ENCODE measurements at places on chromosomes 13 and 19.

DNA sequence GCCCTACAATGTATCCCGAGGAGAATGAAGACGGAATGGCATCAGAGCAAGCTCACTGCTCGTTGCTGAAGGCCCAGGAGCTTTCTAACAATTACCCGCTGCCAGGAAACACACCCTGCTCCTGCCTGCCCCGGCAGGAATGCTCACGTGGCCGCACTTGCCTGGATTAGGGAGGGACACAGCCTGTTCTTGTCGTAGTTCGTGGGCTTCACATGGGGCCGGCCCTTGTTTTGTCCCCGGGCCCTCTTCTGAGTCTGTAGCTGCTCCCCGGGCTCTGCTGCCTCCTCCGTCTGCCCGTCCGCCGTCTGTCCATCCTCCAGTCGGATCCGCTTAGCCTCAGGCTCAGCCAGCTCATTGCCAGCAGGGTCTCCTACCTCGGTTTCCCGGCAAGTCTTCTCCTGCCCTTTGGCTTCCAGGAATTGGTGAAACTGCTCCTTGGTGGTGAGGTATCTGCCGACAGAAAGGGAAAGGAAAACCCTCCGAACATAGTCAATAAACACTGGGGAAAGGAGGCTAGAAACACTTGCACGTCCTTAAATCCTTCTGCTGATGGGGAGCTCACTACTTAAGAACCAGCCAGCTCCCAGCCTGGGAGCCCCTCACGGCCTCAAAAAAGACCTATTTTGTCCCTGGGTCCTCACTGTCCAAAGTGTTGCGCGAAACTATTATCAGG, 941 bp downstream of the DUS3L start:
- no peak for DNase-seq

DNA sequence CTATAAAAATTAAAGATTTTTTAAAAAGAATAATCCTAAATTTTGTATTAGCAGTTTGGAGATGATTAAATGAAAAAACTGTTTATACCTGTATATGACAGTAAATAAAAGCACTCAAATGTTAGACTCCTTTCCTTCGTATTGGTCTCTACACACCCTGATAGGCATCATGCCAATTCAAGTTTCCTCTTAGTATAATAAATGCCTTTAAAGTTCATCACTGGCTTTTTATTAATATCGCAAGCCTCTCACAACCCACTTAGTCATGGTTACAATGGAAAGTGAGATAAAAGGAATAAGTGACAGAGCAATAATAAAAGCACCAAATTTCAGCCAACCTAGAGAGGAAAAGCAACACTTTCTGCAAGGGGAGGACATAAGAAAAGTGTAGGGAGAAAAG, 102.2 kb downstream of the PIBF1 start:
- no peak for DNase-seq

GRCh38 chr13:31896427-31896826, 135.1 kb upstream of the FRY start:
- no peak for DNase-seq

DNA sequence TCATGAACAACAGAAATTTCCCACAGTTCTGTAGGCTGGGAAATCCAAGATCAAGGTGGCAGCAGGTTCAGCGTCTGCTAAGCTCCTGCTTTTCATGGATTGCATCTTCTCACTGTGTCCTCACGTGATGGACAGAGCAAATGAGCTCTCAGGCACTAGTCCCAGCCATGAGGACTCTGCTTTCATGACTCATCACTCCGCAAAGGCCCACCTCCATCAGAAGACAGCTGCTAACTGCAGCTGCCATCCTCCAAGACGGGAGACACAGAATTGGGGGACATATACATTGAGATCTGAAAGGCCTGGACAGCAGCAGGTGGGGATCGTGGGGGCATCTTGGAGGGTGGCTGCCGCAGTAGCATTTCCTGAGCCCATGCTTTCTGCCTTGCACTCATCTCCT, 44.4 kb upstream of the SPATA13 start:
- no peak for DNase-seq

DNA sequence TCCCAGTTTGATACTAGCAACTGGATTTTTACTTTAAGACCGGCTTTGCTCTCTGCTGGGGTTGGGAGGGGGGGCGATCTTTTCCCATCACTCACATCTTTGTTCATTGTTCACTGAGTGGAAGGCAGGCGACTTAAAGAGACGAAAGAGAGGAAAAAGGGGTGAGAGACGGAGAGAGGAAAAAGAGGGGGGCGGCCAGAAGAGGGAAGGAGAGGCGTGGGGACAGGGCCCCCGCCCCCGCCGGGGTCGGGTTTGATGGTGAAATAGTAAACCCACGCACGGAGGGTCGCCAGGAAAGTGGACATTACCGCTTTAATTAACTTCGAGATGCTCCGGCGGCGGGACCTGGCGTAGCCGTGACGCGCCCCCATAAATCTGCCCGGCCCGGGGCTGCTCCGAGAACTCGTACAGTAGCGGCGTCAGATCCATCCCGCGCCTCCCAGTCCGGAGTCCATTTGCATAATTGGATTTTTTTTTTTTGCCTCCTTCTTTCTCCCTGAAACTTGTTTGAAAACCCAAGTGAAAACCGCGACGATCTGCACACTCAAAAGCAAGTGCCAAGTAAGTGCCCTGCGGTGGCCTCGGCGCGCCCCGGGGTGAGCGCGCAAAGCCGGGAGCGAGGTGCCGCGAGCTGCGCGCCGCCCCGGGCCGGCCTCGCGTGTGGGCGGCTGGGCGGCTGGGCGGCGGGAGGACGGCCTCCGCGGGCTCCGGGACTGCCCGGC, 143.9 kb upstream of the ZNF536 start:
- DNase-seq, result no peak

GRCh38 chr13:30743319-30744055, 8.1 kb downstream of the ALOX5AP start:
- no peak for DNase-seq

GRCh38 chr13:84237143-84237542, 354.9 kb upstream of the SLITRK1 start:
- no peak for DNase-seq

DNA sequence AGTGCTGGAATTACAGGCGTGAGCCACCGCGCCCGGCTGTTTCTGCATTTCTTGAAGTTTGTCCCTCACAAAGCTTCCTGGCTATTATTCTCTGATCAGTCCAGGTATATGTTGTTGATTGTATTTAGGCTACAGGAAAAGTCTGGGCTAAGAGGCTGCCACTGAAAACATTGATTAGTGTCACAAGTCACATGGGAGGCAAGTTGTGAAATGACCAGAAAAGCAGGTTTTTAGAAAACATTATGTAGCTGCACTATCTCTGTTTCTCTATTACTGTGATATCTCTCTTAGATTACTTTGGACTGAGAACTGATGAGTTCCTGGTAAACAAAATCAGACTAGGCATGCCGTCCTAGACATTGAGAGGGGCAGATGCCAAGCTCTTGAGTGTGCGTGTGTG, 16.0 kb upstream of the ZDHHC20 start:
- no peak for DNase-seq

GRCh38 chr19:49781394-49781793, 14.6 kb downstream of the AP2A1 start:
- no peak for DNase-seq

DNA sequence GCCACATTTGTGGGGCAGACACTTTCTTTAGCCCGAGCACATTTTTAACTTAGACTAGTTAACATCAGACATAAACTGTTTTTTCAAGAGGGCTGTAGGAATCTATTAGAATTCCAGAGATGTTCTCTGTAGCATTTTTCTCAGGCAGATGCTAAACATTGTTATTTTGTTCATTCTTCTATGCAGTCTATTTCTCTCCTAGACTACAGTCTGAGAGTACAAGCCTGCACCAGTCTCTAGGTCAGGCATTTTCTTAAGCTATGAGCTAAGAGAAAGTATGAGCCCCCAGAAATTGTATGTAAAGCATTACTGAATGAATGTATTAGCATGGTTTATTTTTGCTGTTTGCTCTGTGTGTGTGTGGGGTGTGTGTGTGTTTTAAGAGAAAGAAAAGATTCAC, 923 bp upstream of the C13orf42 start:
- DNase-seq, result no peak

GRCh38 chr13:101218484-101218883, 197.8 kb downstream of the NALCN start:
- DNase-seq, result no peak

GRCh38 chr13:110944121-110944967, 29.5 kb upstream of the ANKRD10 start:
- no peak for DNase-seq

DNA sequence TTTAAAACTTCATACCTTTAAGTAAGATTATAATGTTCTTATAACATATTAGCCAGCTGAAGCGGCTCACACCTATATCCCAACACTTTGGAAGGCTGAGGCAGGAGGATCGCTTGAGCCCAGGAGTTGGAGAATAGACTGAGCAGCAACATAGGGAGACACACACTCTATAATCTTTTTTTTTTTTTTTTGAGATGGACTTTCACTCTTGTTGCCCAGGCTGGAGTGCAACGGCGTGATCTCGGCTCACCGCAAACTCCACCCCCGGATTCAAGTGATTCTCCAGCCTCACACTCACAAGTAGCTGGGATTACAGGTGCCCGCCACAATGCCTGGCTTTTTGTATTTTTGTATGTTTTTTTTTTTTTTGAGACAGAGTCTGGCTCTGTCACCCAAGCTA, 37.3 kb downstream of the SPRYD7 start:
- DNase-seq, result no peak

- DNase-seq, result no peak
Measured at GRCh38 chr19:15564534-15565168, 50.4 kb upstream of the CYP4F8 start.

DNA sequence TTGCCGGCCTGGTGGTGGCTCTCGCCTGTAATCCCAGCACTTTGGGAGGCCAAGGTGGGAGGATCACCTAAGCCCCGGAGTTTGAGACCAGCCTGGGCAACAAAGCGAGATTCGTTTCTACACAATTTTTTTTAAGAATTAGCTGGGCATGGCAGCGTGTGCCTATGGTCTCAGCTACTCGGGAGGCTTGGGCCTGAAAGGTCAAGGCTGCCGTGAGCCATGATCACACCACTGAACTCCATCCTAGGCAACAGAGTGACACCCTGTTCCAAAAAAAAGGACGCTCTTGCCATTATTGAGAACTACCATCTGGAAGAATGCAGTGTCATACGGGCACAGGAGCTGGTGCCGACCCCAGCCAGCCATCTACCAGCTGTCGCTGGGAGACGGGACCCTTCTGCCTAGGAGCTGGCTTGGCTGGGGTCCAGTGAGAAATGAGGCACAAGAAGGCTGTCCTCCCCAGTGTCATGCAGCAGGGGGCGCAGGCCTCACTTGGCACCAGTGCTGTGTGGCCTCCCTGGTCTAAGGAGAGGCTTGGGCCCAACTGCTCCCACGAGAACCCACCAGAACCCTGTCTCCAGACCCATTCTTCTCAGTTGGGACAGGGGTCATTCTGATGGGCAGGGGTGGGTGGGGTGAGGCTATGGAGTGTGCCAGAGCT, 12.2 kb upstream of the RELB start:
- DNase-seq, result peak; percentile 43

DNA sequence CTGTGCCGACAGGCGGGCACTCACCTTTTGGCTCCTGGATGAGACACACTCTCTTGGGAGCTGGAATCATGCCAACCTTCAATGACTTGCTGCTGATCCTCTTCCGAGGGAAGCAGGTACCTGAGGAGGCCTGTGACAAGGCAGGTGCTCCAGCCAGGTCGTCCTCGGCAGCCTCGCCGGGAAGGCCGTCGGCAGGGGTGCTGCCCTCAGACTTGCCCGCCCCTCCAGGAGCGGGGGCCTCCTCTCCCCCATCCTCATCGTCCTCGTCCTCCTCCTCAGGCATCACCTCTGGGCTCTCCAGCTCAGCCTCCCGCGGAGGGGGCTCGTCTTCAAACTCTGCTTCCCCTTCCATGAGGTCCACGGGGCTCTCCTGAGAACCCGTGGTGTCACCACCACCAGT, 29.2 kb downstream of the SUGP2 start:
- no peak for DNase-seq

DNA sequence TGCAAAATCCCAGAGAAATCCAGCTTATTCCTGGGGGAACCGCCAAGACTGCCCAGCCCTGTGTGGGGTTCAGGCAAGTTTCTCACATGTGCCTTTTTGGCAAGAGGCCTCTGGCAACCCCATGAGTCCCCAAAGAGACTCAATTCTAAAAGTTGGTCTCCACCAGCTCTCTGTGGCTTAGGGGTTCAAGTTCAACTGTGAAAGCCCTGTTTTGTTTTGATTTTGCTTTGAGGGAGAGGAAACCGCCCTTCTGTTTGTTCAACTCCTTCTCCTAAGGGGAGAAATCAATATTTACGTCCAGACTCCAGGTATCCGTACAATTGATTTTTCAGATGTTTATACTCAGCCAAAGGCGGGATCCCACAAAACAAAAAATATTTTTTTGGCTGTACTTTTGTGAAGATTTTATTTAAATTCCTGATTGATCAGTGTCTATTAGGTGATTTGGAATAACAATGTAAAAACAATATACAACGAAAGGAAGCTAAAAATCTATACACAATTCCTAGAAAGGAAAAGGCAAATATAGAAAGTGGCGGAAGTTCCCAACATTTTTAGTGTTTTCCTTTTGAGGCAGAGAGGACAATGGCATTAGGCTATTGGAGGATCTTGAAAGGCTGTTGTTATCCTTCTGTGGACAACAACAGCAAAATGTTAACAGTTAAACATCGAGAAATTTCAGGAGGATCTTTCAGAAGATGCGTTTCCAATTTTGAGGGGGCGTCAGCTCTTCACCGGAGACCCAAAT, 583 bp upstream of the LDLR start:
- DNase-seq, result no peak

DNA sequence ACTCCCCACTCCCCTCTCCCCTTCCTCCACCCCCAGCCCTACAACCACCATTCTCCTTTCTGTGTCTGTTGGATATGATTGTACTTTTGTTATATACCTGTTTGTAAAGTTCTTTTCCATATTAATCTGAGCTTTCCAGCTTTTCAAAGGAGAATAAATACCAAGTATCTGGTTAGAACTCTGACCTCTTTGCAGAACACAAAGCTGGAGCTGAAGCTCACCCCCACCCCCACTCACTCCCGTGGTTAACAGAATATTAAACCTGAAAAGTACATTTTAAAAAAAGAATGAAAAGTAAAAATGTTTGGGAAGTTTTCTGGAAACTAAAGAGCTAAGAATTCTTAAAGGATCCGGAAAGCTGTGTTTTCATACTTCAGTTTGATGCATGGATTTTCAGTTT, 155.2 kb upstream of the RNF113B start:
- DNase-seq, result no peak

DNA sequence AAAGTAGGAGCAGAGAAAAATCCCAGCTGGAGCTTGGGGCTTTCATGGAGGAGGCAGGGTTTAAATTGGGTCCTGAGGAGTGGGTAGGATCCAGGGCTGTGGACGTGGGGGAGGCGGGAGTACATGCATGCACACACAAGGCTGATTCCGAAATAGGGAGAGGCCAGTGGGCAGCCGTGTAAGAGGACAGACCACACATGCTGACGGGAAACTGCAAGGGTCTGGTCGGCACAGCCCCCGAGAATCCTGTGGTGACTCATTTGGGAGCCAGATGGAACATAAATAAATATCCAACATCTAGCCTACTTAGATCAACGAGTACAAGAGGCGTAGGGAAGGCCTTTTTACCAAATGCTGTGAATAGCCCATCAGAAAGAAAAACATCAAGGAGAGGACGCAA, 216.3 kb upstream of the ZNF507 start:
- no peak for DNase-seq

- DNase-seq, result no peak
Measured at GRCh38 chr13:48302871-48303358, 636 bp upstream of the RB1 start.
